ENCODE measurements at places on chromosomes 3 and 15.

DNA sequence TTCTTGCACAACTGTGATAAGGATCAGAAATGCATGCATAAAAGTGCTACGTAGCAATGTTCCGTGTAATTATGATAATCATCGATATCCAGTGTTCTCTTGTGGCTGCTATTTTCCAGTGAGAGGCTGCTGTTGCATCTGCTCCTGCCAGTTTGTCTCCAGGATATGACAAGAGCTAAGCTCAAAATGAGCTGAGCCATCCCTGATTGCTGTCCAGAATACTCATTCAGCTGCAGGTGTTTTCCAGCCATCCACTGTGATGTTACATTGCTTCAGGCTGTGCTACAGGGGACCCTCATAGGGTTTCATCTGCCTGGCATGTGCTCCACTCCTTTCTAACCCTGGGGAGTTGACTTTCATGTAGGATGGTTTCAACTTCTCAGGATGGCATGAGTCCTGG is 976.0 kb downstream of the ROBO1 start:
- no peak for DNase-seq

DNA sequence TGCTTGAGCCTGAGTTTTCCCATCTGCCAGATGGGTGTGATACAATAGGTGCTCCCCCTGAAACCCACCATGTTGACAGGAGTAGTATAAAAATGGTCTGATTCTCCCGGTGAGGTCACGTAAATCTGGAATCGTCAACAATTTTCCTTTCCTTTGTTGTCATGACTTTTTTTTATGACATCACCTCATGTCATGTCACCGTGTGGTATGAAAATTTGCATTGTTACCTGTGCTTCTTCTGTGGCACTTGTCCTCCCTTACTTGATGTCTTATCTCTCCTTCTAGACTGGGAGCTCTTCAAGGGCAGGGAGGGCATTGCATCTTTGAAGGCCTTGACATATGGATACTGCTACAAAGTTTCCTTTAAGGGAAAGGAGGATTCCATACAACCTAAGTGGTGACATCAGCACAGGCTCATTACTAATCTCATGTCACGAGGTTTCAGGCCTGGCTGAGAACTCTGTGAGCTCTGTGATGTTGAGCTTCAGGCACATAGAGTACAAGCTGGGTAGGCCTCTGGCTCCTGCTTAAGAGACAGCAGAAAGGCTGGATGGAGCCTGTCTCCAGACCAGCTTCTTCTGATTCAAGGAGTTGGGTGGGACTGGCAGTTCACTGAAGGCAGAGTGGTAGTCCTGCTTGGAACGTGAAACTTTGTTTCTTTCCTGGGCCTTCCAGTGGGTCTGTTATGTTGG is 66.3 kb downstream of the LPP start:
- no peak for DNase-seq

DNA sequence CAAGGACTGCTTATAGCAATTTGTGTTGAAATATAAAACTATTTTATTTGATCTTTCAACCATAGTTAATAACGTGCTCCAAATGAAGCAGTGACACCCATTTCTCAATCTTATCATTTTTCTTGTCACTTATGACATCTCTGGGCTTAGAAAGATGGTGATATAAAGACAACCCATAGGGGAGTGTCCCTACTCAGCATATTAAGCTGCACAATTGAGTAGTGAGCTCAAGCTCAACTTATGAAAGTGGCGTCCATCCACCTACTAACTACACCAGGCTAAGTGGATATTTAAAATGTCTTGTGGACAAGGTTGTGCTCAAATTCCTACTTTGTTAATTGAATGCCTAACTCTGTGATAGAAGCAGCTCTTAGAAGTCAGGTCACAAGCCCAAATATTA is 46.7 kb downstream of the SLC9C1 start:
- DNase-seq: no peak

- DNase-seq: no peak
Measured at GRCh38 chr3:77186728-77187127, 146.8 kb downstream of the ROBO2 start.

GRCh38 chr3:128473737-128474136 is 7.0 kb upstream of the DNAJB8 start:
- no peak for DNase-seq

DNA sequence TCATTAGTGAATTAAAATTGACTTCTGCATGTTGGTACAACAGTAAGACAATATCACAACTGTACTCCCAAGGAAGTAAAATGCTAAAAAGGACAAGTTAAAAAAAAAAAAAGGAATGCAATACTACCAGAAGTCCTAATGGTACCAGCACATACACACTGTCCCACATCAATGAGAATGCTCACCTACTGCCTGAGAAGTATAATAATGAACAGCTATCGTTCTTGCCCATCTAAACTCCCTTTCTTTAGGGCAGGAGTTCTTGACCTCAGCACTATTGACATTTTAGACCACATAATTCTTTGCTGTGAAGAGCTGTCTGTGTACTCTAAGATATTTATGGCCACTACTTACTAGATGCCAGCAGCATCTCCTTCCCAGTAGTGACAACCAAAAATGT is 651.7 kb downstream of the FHIT start:
- DNase-seq: no peak

GRCh38 chr3:181484026-181484425 is 227.7 kb upstream of the SOX2 start:
- no peak for DNase-seq

- no peak for DNase-seq
Measured at GRCh38 chr15:66783314-66783713, 81.3 kb downstream of the SMAD6 start.

GRCh38 chr3:33322412-33322811 is 45.2 kb downstream of the FBXL2 start:
- DNase-seq: no peak

- no peak for DNase-seq
Measured at GRCh38 chr3:152190636-152191183, 78.0 kb upstream of the MBNL1 start.

DNA sequence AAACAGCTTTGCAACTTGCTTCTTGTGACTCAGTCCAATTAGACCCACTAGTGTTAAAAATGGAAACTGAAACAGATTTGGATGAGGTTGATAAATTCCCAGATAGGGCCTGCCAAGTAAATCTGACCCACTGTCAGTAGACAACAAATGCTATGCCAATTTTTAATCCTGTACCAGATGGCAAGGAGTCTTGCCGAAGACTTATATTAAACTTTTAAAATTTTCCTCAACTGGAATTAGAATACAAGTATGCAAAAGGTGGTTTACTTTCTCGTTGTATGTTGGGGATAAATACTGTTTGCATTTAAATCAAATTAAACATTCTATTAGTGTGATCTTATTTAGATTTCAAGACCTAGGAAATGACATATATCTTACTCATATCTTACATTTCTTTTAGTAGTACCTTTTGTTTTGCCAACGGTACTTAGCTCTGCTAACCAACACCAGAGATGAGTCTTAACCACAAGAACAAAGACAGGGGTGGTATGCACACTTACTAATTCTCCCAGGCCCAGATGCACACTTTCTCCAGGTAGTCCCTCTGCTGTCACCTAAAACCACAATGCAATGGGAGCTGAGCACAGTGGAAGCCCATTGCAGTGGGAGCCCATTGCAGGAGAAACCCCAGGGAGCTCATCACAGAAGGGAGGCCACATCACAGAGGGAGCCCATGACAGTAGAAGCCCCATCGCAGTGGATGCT is 77.8 kb downstream of the WWTR1 start:
- no peak for DNase-seq

DNA sequence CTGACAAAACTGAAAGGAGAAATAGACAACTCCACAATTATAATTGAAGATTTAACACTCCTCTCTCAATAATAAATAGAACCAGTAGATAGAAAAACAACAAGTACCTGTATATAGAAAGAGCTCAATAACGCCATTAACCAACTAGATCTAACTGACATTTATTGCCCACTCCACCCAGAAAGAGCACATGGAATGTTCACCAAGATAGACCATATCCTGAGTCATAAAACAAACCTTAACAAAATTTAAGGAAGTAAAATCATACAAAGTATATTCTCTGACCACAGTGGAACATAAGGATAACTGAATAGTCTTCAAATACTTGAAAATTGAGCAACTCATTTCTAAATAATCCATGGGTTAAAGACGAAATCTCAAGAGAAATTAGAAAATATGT is 25.1 kb downstream of the KBTBD12 start:
- DNase-seq: no peak

- DNase-seq: no peak
Measured at GRCh38 chr3:35393901-35394799, 245.2 kb upstream of the ARPP21 start.

DNA sequence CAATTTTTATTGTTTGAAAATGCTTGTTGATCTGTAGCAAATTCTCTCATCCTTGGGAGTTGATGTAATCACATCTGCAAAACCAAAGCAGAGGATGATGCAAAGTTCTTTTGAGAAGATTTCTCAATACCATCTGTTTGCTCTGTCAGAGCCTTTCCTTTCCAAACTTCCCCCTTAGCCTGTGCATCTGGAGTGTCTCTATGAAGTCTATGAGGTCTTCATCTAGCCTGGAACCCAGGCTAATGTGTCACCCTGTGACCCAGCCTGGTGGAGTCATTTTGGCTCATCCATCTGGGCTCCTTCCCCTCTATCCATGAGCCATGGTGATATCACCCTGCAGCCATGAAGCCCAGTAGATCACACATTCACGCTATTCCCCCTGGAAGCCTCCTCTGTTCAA is 123.2 kb upstream of the SLC7A14 start:
- DNase-seq: no peak

- DNase-seq: no peak
Measured at GRCh38 chr15:38080651-38081275, 146.3 kb downstream of the TMCO5A start.

- no peak for DNase-seq
Measured at GRCh38 chr15:77624868-77625267, 7.8 kb downstream of the LINGO1 start.

DNA sequence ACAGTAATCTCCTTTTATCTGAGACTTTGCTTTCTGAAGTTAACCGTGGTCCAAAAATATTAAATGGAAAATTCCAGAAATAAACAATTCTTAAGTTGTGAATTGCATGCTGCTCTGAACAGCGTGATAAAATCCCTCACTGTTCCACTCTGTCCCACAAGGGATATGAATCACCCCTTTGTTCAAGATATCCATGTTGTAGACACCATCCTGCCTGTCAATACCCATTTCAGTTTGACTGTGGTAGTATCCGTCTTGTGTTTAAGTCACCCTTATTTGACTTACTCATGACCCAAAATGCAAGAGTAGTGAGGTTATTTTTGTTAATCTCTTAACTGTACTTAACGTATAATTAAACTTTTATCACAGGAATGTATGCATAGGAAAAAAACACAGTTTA is 435.0 kb downstream of the SHQ1 start:
- no peak for DNase-seq

GRCh38 chr15:44397869-44398268 is 29.6 kb upstream of the CTDSPL2 start:
- DNase-seq: no peak

DNA sequence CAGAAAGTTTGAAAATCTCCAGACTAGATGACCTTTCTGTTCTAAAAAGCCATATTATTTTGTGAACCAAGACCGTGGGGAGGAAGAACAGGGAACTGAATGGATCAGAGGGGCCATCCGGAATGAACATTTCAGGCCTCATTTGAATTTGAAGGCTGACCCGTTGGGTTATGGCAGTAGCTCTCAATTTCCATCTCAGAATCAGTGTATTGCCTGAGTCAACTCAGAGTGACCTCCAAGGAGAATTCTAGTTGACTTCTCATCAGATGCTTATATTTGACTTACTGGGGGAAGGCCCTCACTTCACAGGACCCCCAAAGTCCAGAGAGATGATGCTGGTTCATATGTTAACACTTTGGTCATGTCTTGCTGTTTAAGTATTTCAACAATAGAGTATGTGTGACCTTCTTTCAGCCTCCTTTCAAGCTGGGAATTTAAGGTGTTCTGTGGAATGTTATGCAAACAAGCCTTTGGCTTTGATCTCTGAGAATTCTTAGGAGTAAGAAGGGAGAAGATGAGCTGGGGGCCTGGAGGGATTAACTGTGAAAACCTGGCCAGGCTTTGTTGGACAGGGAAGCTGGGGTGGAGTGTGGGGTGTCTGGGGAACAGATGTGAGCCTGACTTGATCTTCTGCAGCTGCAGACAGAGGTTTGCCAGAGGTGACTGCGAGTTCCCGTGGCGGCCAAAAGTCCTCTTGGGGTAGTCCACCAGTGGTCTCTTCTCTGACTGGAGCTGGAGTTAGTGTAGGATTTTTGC is 111.2 kb upstream of the RGMA start:
- DNase-seq: no peak

GRCh38 chr3:8166014-8166413 is 335.6 kb upstream of the LMCD1 start:
- no peak for DNase-seq
